Breast epithelium (tissue), 4 donors: ENCODE measurements at places on chromosomes 3 and 15. TPM values are rescaled to one million over a fixed set of nuclear protein-coding genes. Genes with fewer than 3 reads are reported as not detected.

Gene ITIH3
- total RNA-seq, result 6.6 TPM

Gene PLA2G4D
- not detected for total RNA-seq

Gene KLF15
- 129 TPM for total RNA-seq

Gene PLA2G4E
- not detected for total RNA-seq

Gene MYO5C
- 16.6 TPM for total RNA-seq

Gene SPATA12
- not detected for total RNA-seq

Gene SLC38A3
- 2.5 TPM for total RNA-seq

Gene PP2D1
- not detected for total RNA-seq

Gene HRH1
- 3.9 TPM for total RNA-seq
